Uterus (tissue), 4 donors: ENCODE measurements at places on chromosomes 5 and 9. TPM values are rescaled to one million over a fixed set of nuclear protein-coding genes. Genes with fewer than 3 reads are reported as not detected.
A peak's percentile ranks its signal among the peaks of the same experiment; 100 is the strongest.

DNA sequence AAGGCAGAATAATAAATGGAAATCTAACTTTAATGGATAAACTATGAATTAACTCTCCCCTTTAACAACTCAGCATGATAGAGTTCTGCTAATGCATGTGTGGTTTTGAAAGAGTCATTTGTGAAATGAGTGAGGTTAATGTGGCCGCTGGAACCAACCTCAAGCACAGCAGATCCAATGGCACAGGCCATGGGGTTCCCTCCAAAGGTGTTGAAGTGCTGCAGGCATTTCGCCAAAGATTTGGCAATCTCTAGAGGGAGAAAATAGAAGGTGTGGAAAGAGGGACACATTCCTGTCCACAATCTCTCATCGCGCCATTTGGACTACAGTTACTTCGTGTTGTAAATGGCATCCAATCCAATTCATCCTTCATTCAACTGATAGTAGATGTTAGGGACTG lies 35.0 kb downstream of the AGXT2 start:
- H3K27me3 ChIP-seq = no peaks in the 10 kb centered on the region
- H3K27ac ChIP-seq = no peak overlapping the region
- H3K36me3 ChIP-seq = no peaks in the 10 kb centered on the region

GRCh38 chr9:6000955-6001354 lies 14.5 kb downstream of the RANBP6 start:
- no peaks in the 10 kb centered on the region for H3K4me1 ChIP-seq
- no peak overlapping the region for H3K4me3 ChIP-seq
- DNase-seq = no peak
- no peaks in the 10 kb centered on the region for H3K27me3 ChIP-seq
- H3K36me3 ChIP-seq = no peaks in the 10 kb centered on the region

GRCh38 chr5:36660397-36661049 lies 54.1 kb downstream of the SLC1A3 start:
- H3K4me3 ChIP-seq = no peak overlapping the region
- H3K27ac ChIP-seq = no peak overlapping the region
- H3K4me1 ChIP-seq = no peaks in the 10 kb centered on the region
- no peak for DNase-seq
- no peaks in the 10 kb centered on the region for H3K27me3 ChIP-seq
- H3K36me3 ChIP-seq = no peaks in the 10 kb centered on the region

DNA sequence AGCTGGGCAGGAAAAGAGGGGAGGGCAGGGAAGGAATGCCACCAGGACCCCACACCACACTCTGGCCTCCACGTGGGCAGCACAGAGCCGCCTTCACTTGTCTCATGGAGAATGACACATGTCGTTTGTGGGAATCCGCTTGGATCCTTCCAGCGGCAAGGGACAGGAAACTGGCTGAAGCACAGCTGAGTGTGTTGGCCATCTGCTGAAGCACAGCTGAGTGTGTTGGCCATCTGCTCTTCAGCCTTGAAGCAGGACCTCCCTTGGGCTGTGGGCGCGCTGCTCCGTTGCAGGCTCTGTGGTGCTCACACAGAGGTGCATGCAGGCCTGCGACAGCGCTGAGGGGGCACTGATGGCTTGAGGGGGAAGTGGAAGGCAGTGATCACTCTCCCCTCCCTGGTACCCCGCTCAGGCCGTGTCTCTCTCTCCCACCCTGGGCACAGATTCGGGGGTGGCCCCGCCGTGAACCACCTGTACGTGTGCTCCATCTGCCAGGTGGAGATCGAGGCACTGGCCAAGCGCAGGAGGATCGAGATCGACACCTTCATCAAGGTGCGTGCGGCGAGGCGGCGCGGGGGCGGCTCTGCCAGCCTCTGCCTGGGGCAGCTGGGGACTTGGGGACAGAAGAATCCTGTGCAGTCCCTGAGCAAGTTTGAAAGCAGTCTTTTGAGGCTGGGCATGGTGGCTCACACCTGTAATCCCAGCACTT lies 40.6 kb downstream of the USP20 start:
- H3K27ac ChIP-seq = no peak overlapping the region
- no peak overlapping the region for H3K4me3 ChIP-seq
- DNase-seq = no peak
- H3K27me3 ChIP-seq = no peaks in the 10 kb centered on the region
- no peaks in the 10 kb centered on the region for H3K36me3 ChIP-seq

GRCh38 chr5:93620487-93621326 lies 37.7 kb downstream of the NR2F1 start:
- H3K27ac ChIP-seq = peak overlapping the region; percentile 58
- H3K27me3 ChIP-seq = no peaks in the 10 kb centered on the region
- no peaks in the 10 kb centered on the region for H3K36me3 ChIP-seq
- no peaks in the 10 kb centered on the region for H3K4me1 ChIP-seq
- peak; percentile 54 for DNase-seq
- peak overlapping the region; percentile 53 for H3K4me3 ChIP-seq

Gene DEPDC1B
- total RNA-seq = 8.2 TPM

Gene POC5
- total RNA-seq = 20.2 TPM

Gene PFN3
- total RNA-seq = not detected
